ENCODE measurements at places on chromosomes 3 and 15.

DNA sequence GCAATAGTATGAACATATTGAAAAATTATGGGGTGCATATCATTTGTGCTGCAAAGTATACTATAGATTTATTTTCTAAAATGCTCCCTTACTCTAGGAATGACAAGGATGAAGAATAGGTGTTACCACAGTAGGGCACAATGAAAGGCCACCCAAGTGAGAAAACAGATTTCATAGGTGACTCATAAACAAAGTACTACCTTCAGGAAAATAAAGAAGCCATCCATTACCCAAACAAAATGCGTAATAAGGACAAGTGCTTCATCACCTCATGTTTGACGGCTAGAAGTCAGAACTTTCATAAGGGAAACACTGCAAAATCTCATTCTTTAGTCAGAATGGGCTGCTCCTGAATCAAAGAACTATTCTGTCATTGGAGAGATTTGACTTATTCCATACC lies 116.6 kb downstream of the MFSD1 start:
- no peak for DNase-seq

DNA sequence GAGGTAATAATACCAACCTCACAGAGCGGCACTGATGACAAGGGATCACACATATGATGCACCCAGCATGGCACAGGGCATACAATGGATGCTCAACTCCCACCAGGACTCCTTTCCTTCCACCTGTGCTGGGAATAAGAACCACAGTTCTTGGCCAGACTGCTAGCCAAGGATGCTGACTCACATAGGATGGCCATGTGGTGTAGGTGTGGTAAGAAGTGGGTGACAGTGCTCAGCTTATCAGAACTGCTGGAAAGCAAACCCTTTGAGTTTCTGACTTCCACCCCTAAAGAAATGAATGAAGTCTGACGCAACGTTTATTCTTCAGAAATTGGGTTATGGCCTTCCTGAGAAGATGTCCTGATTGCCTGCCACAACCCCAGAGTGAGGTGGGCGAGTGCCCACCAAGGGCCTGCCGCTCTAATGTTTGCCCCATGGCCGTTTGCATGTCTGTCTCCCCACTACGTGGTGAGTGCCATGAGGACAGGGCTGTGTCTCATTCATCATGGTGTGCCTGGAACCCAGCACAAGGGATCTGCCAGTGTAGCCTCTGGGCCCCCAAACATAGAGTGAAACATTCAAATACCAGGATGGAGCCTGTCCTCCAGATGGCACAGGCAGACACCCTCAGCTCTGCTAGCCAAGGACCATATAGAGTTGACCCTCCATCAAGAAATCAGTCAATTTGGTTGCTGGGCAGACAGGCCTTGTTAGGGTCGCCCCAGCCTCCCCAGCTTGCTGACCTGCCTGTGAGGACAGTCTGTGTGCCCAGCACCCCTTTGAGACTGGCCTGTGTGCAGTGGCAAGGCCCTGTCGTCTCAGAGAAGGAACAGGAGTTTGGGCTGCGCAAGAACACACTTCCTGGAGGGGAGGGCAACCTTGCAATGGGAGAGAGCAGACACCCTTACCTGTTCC lies 57.6 kb upstream of the SLCO2A1 start:
- DNase-seq = no peak

DNA sequence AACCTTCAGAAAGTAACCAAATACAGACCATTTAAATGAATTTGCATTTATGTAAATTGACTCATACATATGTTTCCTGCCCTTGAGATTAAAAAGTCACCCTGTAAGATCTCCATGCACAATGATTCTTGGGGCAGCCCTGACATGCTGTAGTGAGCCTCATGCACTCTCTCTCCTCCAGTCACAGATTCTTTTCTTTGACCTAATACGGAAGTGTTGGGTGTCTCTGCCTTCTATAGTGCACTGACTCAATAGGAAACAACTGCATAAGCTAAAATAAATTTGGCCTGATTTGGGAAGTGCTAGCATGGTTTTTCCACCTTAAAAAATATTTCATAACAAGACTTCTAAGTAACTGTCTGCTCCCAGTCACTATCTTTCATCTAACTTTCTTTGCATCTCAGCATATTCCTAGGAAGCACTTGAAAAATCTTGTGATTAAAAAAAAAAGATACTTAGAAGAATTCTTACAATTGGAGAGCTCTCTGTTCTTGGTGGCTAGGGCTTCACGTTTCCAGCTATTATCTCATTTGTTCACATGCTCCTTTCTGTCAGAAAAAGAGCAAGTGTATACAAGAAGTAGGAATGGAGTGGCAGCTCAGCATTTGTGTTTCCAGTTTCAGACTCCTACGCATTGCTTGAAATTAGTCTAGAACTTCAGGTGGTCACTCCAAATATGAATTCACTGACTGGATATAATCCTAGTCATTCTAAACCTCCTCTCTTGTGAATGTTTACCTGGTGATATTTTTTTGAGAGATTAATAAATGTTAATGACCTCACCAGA lies 207.9 kb upstream of the COL8A1 start:
- DNase-seq = no peak

- no peak for DNase-seq
Observed at GRCh38 chr3:44874308-44874707, at the start of gene TGM4. TSS of gene TGM4 (plus strand) at chr3:44874608. CDS start at chr3:44874679, 71 bp downstream.

GRCh38 chr3:174907027-174907426 lies 47.9 kb downstream of the NAALADL2 start:
- no peak for DNase-seq

- DNase-seq = no peak
Observed at GRCh38 chr3:135033737-135034136, 238.7 kb downstream of the EPHB1 start.

DNA sequence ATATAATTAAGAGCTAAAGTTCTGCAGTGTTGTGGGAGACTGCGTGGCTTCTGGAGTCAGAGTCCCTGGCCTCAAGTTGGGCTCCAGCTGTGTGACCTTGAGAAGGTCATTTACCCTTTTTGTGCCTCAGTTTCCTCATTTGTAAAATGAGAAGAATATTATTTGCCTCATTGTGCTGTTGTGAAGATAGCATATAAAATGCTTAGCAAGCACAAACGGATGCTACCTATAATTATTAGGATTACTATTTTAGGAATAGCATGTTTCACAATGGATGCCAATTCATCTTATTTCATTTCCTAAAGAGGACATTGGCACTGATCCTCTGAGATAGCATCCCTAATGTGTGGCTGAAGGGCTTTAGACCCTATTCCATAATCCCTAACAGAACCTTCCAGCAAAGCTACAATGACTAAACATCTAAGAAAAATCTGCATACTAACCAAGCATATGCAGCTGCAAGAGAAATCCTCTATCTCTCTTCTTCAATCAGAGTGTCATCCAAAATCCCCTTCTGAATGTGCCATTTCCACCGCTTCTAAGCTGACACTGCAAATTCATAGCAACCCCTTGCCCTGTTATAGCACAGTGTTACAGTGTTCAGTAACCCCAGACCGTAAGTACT lies 148.3 kb downstream of the RBMS3 start:
- DNase-seq = no peak

GRCh38 chr3:108528459-108529252 lies 18.3 kb upstream of the MYH15 start:
- no peak for DNase-seq

- no peak for DNase-seq
Observed at GRCh38 chr3:152436707-152437590, 168.2 kb downstream of the MBNL1 start.

- no peak for DNase-seq
Observed at GRCh38 chr3:136696797-136697196, 55.4 kb downstream of the STAG1 start.

- DNase-seq = no peak
Observed at GRCh38 chr3:185717121-185717520, 107.7 kb downstream of the IGF2BP2 start.

GRCh38 chr15:39854161-39854560 lies 65.9 kb downstream of the GPR176 start:
- DNase-seq = no peak

DNA sequence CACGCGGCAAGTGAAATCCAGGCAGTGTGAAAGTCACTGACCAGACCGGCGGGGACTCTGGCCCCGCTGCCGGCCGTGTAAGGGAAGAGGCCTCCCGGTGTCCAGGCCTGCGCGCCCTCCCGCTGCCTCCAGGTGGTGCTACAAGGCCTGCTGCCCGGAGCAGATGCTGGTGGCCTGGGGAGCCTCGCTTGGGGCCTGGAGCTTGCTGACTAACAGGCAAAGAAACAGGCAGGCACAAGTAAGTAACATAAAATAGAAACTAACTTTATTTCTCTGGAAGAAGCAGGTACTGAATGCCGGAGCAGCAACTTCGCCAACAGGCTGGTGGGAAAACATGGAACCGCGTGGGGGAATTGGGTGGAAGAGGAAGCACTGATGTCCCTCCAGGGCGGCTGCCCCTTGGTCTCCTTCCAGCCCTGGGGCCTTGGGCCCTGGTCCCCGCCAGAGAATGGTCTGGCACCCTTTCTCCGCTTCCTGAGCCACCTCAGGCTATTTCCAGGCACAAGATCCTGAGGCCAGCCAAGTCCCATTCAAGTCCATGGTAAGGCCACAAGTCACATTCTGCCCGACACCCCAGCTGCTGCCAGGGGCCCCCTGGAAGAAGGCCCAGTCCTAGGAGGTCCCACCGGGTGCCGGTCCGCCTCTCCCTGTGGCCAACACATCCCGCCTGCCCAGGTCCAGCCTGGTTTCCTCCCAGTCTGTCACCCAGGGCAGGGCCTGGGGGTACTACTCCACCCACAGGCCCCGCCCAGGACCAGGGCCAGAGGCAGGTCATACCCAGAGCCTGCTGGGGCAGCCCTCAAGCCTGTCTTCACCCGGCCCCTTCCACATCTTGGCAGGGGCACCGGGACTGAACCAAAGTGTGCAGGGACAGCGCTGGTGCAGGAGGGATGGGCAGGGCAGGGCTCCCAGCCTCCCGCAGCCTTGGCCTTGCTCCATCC lies 45.0 kb downstream of the TNK2 start:
- DNase-seq = peak; percentile 11

DNA sequence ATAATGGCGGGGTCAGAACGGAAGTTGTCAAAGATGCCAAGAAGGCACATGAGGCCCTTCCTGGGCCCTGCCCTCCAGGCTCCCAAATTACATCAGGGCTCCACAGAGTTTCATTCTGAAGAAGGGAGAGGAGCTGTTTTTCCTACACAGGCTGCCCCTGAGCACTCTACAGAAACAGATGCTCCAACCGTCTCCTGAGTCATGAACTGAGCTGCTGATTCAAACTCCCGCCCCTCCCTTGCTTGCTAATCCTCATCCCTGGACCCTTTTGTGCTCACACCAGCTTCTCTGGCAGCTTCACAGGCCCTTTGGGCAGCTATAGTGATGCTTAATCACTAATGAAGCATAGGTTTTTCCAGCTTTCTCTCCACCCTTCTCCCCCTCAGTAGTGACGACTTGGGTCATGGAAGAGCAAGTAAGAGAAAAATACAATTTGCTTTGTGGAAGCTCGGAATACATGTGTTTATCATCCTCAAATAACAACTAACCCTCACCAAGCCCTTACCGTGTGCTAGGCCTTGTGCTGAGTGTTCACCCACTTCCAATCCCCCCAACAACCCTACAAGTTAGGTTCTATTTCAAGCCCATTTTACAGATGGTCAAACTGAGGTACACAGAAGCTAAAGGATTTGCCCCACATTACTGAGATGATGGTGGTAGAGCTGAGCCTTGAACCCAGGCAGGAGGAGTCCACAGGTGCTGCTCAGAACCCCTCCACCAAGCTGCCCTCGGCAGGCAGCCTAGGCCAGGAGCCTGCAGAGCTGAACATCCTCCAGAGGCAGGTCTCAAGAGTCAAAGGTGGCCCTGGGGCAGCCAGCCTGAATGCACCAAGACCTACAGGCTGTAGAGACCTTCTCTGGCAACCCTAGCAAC lies 21.9 kb downstream of the MEGF11 start:
- DNase-seq = no peak

DNA sequence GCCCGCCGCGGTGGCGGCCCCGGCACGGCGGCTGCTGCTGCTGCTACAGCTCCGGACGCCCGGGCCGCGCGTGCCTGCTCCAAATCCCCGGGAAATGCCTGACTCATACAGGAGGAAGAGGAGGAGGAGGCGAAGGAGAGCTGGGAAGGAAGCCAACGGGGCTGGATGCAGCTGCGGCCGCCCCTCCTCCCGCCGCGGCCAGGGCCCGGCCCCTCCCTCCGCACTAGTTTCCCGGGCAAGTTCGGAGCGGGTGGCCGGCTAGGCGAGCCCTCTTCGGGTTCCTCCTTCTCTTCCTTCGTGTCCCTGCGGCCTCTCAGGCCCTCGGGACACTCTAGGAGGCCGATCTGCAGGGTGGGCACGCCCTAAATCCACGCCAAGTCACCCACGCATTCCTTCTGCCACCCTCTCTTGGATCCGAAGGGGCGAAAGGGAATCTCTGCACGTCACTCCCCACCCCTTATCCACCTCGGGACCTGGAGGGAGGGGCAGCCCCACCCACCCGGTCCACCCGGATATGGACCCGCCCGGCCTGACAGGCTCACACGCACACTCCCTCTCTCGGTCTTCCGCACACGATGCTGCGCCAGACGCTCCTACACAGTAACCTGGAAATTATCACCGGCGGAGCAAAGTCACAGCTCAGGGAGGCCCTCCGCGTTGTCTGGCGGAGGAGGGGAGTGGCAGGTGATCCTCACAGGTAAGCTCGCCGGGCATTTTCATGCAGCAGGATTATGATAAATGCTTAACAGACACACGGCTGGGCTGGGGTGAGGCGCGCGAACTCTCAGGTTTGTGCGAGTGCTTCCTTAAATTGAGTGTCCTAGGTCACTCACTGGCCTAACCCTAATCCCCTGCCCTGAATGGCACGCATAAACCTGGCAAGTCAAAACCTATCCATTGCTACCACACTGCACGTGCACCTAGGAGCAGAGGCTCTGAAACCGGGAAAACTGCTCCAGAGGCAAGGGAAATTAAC lies at the start of the genes OSBPL10 and ZNF860:
TSS of gene OSBPL10 (minus strand) at position 57 of the 976 bp plus-strand sequence. CDS start 83 bp downstream, outside the sequence.
TSS of gene ZNF860 (plus strand) at position 545 of the 976 bp plus-strand sequence. CDS start 7,330 bp downstream, outside the sequence.
- DNase-seq = no peak

DNA sequence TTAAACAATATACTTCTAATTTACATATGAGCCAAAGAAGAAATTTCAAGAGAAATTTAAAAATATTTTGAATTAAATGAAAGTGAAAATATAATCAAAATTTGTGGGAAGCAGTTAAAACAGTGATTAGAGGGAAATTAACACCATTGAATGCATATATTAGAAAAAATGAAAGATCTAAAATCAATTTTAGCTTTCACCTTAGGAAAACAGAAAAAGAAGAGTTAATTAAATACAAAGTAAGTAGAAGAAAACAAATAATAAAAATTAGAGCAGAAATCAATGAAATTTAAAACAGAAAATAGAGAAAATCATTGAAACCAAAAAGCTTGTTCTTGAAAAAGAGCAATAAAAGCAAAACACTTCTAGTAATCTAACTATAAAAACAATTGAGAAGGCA lies 38.6 kb upstream of the AP3B2 start:
- DNase-seq = no peak

DNA sequence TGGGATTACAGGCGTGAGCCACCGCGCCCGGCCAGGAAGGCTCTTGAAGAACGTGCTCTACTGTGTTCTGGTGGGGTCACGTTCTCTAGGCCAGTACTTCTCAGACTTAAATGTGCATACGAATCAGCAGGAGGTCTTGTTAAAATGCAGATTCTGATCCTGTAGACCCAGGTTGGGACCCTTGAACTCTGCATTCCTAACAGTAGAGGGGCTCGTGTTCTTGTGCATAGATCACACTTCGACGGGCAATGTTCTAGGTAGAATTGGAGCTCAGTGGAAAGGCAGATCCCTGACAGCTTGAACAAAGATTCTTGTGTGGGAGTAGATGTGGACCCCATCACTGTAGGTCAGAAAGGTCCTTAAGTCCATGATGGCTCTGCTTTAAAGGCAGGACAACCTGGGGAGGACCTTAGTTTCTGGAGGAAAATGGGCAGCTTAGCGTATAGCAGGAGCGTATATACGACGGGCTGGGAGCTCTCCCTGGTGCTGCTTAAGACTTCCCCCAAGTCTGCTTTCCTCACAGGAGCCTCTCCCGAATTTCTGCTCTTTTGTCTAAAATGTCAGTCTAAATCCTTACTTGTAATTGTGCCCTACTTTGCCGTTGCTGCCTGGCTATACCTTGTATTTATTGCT lies 16.9 kb upstream of the FAM81A start:
- no peak for DNase-seq

Data from stimulated activated CD8-positive, alpha-beta memory T cell treated with anti-CD3 and anti-CD28 coated beads, Interleukin-7, amount 100 ng/mL, for 1 hour (primary cell).